Effector memory CD8-positive, alpha-beta T cell (primary cell): ENCODE measurements at places on chromosomes 6 and 20.

- no peak for DNase-seq
These were observed 40.9 kb downstream of the SLC24A3 start for GRCh38 chr20:19253316-19253715.

GRCh38 chr6:24935366-24936152 lies at the start of gene RIPOR2:
Gene RIPOR2, minus strand, starts transcription at chr6:24935960. Its CDS starts 62 bp downstream, at chr6:24935898.
- peak; percentile 67 for DNase-seq

- no peak for DNase-seq
These were observed 90.4 kb upstream of the FOXP4 start for GRCh38 chr6:41455818-41456217.

GRCh38 chr6:52552278-52552643 lies 24.6 kb downstream of the TRAM2 start:
- DNase-seq, result no peak

DNA sequence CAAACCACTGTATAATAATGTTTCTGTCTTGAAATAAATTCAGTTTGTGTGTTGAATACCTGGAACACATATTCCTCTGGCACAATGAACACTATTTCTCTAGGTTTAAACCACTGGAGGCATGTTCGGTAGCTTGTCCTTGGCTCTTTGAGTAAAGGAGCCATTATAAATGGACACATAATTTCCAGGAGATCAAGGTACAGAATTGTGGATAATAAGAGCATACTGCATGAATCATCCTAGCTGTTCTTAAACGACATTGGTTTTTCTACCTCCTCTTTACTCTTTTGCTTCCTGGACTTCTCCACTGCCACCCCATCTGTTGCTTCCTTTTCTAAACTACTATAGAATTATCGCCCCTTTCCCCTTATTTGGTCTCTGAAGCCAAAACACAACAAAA lies 1.2 kb downstream of the CENPW start:
- DNase-seq, result no peak

- peak; percentile 48 for DNase-seq
These were observed 119.0 kb downstream of the RTN4IP1 start for GRCh38 chr6:106510090-106510970.

DNA sequence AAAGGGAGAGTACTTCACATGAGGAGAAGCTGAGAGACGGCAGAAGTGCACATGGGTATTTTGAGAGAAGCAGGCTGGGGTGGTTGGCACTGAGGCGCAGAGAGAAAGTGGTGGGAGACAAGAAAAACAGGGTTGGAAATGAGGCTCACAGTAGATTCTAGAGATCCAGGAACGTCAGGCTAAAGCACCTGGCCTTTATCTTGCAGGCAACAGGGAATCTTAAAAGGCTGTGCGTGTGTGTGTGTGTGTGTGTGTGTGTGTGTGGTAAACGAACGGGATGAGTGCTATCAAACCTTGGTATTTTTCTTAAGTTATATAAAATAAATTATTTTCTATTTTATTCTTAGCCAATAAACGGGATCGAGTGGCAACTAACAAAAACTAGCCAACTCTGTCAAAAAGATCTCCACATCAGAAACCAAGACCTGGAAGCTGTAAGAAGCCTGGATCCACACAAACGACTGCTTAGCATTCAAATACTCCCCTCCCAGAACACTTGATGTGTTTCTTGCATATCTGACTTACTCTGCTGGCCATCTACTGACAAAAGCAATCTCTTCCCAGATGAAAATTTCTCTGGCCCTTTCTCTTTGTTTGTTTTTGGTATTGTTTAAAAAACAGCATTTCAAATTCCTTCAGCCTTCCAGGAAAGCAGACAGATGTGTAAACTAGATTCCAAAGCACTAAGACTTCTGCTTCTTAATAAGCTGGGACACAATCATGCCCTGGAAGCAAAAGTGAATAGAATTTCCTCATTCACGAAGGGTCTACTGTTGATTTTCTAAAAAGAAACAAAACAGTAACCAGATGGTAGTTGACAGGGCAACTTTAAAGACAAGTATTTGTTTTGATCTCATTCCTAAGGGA lies 44.8 kb upstream of the FABP7 start:
- DNase-seq, result no peak

DNA sequence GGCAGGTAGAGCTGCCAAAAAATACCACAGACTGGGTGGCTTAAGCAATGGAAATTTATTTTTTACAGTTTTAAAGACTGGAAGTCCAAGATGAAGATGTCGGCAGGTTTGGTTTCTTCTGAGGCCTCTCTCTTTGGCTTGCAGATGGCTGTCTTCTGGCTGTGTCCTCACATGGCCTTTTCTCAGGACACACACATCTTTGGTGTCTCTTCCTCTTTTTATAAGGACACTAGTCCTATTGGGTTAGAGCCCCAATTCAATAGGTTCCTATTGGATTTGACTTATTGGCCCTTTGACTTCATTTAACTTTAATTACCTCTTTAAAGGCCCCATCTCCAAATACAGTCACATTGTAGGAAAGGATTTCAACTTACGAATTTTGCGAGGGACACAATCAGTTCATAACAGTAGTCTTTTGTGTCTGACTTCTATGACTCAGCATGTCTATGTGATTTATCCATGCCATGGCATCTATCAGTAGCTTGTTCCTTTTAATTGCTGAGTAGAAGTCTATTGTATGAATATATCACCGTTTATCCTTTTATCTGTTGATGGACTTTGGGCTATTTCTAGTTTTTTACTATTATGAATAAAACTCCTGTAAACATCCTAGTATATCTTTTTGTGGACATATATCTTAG lies 11.0 kb upstream of the TCP11 start:
- no peak for DNase-seq

GRCh38 chr6:46730921-46731461 lies 4.2 kb downstream of the PLA2G7 start:
- DNase-seq, result no peak

DNA sequence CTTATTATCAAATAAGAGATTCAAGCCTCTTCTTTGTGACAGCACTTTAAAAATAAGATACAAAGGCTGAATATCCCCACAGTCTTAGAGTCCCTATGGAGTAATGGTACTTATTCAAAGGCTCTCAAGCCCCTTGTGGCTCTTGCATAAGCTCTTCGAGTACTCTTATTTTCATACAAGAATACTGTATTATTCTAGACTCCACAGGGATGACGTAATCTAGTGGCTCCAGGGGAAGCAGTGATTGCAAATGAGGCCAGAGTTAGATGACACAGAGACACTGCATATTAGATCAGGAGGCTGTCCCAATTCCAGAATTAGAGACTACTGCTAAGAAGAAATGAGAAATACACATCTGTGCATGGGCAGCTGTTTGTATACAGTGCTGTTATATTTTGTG lies 1195.9 kb upstream of the MAP3K7 start:
- no peak for DNase-seq

- no peak for DNase-seq
These were observed 8.4 kb upstream of the IRF4 start for GRCh38 chr6:382883-383810.

- DNase-seq, result no peak
These were observed 134.6 kb downstream of the GRM4 start for GRCh38 chr6:34011264-34011663.

GRCh38 chr6:89387516-89388201 lies 24.4 kb downstream of the RRAGD start:
- no peak for DNase-seq

GRCh38 chr6:15527838-15528617 lies 134.8 kb downstream of the DTNBP1 start:
- no peak for DNase-seq

- DNase-seq, result no peak
These were observed 59.9 kb upstream of the TINAG start for GRCh38 chr6:54248319-54248718.

DNA sequence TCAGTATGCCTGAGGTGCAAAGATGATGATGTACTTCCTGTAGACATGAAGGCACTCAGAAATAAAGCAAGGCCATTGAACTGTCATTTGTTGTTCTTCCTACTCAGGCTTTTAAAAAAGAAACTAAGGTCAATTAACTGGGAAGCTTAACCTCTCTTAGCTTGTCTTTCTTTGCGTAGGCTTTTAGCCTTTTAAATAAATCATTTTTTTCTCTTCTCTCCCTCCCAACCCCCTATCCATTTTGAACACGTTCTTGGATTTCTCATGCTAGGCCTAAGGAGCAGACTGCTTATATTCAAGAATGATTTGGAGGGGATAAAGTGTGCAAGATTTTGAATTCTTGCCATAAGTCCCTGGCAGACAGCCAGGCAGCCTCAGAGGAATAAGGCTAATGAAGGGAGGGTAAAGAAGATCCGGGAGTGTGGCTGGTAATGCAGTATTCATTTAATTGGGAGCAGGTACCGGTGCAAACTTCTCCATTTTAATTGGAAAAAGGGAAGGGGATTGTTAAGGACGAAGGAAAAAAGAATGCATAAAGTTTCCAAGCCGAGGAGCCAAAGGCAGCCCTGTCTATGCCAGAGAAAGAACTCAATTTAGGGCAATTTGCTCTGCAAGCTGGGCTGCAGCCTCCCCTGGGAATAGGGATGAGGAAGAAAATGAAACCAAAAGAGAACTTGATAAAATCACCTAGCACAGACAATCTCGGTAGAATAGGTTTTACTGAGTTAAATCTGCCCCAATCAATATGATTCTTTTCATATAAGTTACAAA lies 343.8 kb upstream of the MMS22L start:
- DNase-seq, result no peak

- DNase-seq, result peak; percentile 94
These were observed 44.6 kb downstream of the ARHGAP40 start for GRCh38 chr20:38645980-38646858.

DNA sequence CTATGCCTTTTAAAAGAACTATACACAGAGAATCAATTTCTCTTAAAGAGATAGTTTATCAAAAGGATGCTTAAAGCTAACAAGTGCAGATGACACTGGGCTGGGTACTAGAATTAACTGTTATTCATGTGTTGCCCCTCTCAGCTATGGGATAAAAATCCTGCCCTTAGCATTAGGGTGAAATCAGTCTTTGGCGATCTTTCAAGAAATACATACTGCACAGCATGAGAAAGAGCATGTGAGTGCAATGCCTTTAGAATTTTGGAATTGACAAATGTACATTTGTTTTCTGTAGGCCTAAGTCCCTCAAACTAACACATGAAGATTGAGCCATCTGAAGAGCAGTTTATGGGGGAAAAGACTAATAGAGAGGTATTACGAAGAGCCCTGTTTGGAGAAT lies 115.4 kb downstream of the ZFP64 start:
- no peak for DNase-seq
